ENCODE measurements at places on chromosomes 2 and 18.

- no peak for DNase-seq
Observed at GRCh38 chr2:234490271-234491091, 6.4 kb downstream of the ARL4C start.

- DNase-seq: no peak
Observed at GRCh38 chr2:105258835-105259350, 17.4 kb downstream of the GPR45 start.

GRCh38 chr2:238290091-238290509 lies 1.7 kb upstream of the PER2 start:
- DNase-seq: no peak

DNA sequence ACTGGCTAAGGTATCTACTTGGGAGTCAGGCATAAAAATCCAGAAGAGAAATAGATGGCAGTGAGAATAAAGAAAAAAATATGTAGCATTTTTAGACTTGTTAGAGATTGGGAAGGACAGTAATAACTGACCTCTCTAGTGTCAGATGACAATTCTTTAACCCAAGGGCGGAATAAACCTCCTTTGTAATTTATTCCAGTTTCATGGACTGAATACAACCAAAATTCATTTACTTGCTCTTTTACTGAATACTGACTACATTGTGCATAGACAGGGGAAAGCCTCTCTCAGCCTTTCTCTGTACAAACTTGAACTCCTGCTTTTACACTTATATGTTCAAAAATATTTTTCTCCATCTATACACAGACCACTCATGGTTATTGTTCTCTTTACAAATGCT lies 475.3 kb upstream of the RAB12 start:
- DNase-seq: no peak
